ENCODE measurements at places on chromosomes 11 and 22.

- no peak for DNase-seq
Measured at GRCh38 chr11:76512851-76513653, 68.2 kb downstream of the EMSY start.

DNA sequence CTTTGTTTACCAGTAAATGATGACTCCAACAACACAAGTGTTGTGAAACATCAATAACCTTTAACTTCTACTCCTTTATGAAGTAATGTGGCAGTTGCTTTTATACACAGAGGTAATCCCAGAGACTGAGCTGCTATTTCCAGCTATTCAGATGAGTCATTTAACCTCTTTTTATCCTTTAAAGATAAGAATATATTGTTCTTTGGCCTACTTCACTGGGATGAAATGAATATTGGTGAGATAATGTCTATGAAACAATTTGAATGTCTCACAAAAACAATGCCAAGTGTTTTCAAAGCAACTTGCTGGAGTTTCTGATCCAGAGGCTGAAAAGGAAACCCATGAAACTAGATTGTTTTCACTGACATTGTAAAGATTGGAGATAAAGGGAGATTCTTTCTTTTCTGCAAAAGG is 564.4 kb upstream of the LUZP2 start:
- DNase-seq, result no peak

- DNase-seq, result no peak
Measured at GRCh38 chr11:122241566-122241965, 125.6 kb upstream of the BLID start.

- no peak for DNase-seq
Measured at GRCh38 chr11:58801302-58801701, 43.2 kb downstream of the GLYATL2 start.

DNA sequence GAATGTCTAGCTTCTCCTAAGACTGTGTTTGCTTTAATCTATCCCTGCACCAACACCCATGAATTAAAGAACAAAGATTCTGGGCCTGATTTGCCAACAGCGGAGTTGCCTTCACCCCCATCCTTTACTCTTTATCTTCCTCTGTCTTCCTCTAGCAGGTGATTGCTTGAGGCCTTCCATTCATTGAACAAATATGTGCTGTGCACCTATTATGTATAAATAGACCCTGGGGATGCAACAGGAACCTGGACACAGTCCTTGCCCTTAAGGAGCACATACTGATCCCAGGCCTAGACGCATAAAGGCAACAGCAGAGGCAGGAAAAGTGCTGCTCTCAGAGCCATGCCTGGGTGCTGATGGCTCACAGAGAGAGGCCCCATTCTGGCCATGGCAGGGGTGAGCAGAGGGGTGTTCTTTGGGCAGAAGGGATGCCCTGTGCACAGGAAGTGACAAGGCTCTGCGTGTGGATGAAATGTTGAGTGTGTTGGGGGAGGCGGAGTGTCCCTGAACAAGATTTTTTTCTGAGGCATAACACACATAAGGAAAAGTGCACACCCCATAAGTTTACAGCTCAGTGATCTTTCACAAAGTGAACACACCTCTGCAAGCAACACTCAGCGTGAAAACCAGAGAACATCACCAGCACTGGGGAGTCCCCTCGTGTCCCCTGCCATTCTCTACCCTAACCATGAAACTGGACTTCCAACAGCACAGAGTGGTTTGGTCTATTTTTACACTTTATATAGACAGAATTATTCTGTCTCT is 145.9 kb downstream of the GRIK4 start:
- no peak for DNase-seq

DNA sequence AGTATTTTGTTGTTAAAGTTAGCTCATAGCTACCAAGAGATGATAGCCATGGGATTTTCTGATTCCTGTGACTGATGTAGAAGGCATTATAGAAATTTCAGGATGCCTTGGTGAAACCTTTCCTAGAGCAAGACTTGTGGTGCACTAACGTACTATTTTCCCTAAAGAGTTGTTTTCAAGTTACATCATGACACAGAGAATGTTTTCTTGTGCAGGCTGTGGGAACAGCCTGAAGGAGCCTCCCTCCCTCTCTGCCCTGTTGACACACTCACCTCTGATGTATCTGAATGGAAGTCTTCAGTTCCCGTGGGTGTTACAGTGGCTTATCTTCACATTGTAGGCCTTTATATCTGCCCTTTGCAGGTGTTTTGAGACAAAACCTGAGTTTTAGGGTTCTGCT is 121.6 kb downstream of the LDLRAD3 start:
- DNase-seq, result no peak

DNA sequence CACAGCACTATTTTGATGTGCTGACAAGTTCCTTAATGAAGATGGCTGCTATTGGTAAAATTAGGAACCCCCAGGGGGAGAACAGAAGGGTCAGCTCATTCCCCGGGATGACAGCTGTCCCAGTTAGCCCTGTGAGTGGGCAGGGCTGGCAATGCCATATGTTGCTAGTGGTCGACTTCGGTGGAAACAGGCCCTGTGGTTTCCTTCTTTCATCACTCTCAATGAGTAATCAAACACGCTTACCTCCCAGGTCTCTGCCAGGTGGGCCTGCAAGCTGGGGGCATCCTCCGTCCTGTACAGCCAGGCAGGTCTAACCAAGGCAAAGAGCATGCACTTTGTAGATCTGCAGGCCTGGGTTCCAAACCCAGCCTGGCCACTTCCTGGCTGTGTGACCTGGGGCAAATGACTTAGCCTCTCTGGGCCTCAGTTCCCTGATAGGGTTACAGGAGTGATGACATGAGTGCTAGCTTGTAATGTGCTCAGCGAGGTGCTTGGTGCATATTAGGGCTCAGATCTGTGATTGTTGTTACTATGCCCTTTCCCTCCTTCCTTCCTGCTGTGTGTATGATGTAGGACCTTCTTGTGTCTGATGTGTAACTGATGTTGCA is 85.2 kb downstream of the TSPAN18 start:
- no peak for DNase-seq

DNA sequence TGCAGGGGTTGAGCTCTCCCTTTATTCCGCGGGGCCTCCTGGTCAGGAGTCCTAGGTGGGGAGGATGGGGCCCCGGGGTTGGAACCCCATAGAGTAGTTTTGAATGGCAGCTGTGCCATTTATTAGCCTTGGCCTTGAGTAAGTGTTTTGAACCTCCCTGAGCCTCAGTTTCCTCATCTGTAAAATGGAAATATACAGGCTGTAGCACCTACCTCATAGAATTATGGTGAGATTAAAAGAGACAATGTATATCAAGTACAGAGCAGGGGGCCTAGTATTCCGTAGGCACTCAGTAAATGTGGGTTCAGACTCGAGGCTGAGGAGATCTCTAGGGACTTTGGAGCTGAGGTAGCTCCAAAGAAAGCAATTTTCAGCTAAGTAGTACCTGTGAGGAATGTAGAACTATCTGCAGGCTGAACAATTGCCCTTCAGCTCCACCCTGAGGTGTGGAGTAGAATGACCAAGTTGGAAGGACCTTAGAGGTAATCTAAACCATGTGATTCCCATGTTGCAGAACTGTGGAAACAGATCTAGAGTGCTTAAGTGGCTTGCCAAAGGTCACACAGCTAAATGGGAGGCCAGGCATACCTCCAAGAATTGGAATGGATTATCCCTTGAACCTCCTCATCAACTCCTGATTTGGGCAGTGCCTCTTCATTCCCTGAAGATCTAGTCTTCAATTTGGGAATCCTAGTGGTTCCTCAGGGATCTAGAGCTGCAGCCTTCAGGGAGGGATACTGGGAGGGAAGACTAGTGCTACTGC is 682 bp downstream of the PGAP2 start:
- DNase-seq, result no peak

- DNase-seq, result no peak
Measured at GRCh38 chr11:69912161-69912910, 93.1 kb upstream of the FGF3 start.

- peak; percentile 45 for DNase-seq
Measured at GRCh38 chr11:31958076-31958735, 132.7 kb upstream of the RCN1 start.

- no peak for DNase-seq
Measured at GRCh38 chr11:34439610-34440198, 970 bp downstream of the CAT start.

GRCh38 chr11:1181853-1182535 is 24.2 kb downstream of the MUC5AC start:
- DNase-seq, result no peak

GRCh38 chr11:9688716-9689511 is 25.0 kb downstream of the SWAP70 start:
- no peak for DNase-seq

- DNase-seq, result no peak
Measured at GRCh38 chr11:81568918-81569317, 1164.7 kb downstream of the FAM181B start.

DNA sequence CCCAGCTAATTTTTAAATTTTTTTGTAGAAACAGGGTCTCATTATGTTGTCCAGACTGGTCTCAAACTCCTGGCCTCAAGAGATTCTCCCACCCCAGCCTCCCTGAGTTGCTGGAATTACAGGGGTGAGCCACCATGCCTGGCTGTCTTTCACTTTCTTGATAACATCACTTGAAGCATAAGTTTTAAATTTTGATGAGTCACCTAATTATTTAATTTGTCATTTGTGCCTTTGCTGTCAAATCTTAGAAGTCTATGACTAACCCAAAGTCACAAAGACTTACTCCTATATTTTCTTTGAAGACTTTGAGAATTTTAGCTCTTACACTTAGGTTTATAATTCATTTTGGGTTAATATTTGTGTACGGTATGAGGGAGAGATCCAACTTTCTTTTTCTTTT is 14.5 kb upstream of the MSANTD2 start:
- no peak for DNase-seq

GRCh38 chr11:11318461-11318860 is 34.6 kb downstream of the CSNK2A3 start:
- DNase-seq, result no peak

- no peak for DNase-seq
Measured at GRCh38 chr11:93249459-93250220, 51.8 kb upstream of the SLC36A4 start.

GRCh38 chr11:46808799-46809431 is 37.2 kb downstream of the CKAP5 start:
- DNase-seq, result no peak

Data from stimulated activated CD4-positive, alpha-beta T cell treated with anti-CD3 and anti-CD28 coated beads, Interleukin-1b, Interleukin-23, amount 100 ng/mL, for 4 hours (primary cell).